ENCODE measurements at places on chromosomes 6 and 20. TPM values are rescaled to one million over a fixed set of nuclear protein-coding genes. Genes with fewer than 3 reads are reported as not detected.

The OXT gene
- polyA plus RNA-seq: not detected

The BCL2L1 gene
- polyA plus RNA-seq: 40.8 TPM

The HSPA1L gene
- 0.46 TPM for polyA plus RNA-seq

The RAET1L gene
- not detected for polyA plus RNA-seq

The HELZ2 gene
- 6.5 TPM for polyA plus RNA-seq

The HUS1B gene
- 0.12 TPM for polyA plus RNA-seq

The DLK2 gene
- 0.30 TPM for polyA plus RNA-seq

The CLPSL2 gene
- 2.5 TPM for polyA plus RNA-seq

The PRKN gene
- polyA plus RNA-seq: 7.2 TPM

The BACH2 gene
- polyA plus RNA-seq: 1.1 TPM

The MAPK13 gene
- polyA plus RNA-seq: 20.2 TPM

The THEMIS gene
- 0.05 TPM for polyA plus RNA-seq

- H3K4me1 ChIP-seq: no peaks in the 10 kb centered on the region
- H3K36me3 ChIP-seq: no peaks in the 10 kb centered on the region
- no peaks in the 10 kb centered on the region for H3K27me3 ChIP-seq
- no peak overlapping the region for H3K4me3 ChIP-seq
- no peak for DNase-seq
These were observed 142.2 kb upstream of the SAMD5 start for GRCh38 chr6:147366290-147366689.

DNA sequence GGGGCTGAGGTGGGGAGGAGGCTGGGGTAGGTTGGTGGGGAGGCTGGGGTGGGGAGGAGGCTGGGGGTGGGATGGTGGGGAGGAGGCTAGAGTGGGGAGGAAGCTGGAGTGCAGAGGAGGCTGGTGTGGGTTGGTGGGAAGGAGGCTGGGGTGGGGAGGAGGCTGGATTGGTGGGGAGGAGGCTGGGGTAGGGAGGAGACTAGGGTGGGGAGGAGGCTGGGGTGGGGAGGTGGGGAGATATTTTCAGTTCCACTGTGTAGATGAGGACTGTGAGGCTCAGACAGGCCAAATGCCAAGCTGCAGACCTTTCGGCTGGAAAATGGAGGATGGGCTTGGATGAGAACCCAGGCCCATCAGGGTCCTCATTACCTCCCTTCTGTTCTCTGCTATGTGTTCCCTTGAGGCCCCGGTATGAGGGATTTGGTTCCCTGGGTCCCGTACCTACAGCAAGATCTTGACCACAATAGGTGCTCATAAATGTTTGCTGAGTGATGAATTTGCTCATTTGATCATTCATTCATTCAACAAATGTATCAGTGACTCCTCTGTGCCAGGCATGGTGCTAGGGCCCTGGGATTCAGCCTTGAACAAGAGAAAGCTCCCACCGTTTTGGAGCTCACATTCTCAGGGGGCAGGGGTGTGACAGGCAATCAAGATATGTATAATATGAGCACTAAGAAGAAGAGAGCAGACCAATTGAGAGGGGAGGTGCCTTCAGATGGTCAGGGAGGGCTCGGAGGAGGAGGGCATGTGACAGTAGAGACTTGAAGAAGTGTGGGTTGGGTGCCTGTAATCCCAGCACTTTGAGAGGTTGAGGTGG lies 36.1 kb upstream of the NOL4L start:
- H3K36me3 ChIP-seq: no peaks in the 10 kb centered on the region
- H3K27ac ChIP-seq: no peak overlapping the region
- DNase-seq: no peak
- H3K4me1 ChIP-seq: no peaks in the 10 kb centered on the region
- H3K27me3 ChIP-seq: no peaks in the 10 kb centered on the region

- DNase-seq: peak; percentile 66
- H3K4me3 ChIP-seq: no peak overlapping the region
- H3K27me3 ChIP-seq: no peaks in the 10 kb centered on the region
- no peaks in the 10 kb centered on the region for H3K4me1 ChIP-seq
- H3K27ac ChIP-seq: no peak overlapping the region
These were observed 72.5 kb downstream of the B3GAT2 start for GRCh38 chr6:70884074-70884983.

GRCh38 chr20:21029341-21029740 lies 76.8 kb downstream of the LINC00237 start:
- no peak overlapping the region for H3K4me3 ChIP-seq
- H3K36me3 ChIP-seq: no peaks in the 10 kb centered on the region
- DNase-seq: no peak
- no peaks in the 10 kb centered on the region for H3K27me3 ChIP-seq
- H3K4me1 ChIP-seq: no peaks in the 10 kb centered on the region

DNA sequence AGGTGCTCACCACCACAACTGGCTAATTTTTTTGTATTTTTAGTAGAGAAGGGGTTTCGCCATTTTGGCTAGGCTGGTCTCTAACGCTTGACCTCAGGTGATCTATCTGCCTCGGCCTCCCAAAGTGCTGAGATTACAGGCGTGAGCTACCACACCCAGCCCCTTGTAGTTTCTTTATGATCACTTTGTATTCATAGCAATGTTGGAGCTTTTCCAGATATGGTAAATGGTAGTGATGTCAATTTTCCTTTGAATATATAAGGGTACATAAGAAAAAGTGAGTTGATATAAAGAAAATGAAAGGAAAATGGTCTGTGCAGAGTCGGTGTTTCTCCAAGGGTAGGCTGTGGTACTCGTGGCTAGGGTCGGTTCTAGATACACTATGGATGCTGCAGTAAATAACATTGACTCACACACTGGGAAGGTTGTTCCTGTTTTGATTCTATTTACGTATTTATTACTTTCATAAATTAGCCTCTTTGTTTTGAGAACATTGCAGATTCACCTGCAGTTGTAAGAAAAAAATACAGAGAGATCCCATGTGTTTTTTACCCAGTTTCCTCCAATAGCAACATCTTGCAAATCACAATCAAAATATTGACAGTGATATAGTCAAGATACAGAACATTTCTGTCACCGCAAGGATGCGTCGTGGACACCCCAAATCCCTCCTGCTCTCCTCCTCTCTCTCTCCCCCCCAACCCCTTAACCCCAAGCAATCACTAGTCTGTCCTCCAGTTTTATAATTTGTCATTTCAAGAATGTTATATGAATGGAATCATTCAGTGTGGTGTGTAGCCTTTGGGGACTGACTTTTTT lies 2.5 kb downstream of the ZNF831 start:
- no peak overlapping the region for H3K27ac ChIP-seq
- no peak overlapping the region for H3K4me3 ChIP-seq
- H3K27me3 ChIP-seq: no peaks in the 10 kb centered on the region
- H3K4me1 ChIP-seq: no peaks in the 10 kb centered on the region
- DNase-seq: no peak
- H3K36me3 ChIP-seq: no peaks in the 10 kb centered on the region

DNA sequence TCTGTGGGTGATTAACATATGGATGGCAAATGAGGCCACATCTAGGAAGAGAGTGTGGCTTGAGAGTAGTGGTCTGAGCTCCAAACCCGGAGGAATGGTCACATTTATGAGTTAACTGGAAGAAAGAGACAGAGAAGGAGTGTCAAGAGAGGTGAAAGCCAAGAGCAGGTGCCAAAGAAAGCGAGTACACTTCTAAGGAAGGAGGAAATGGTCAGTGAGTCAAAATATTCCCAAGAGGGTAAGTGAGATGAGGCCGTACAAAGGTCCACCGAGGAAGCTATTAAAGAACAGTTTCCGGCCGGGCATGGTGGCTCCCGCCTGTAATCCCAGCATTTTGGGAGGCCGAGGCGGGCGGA lies 104.5 kb upstream of the RNF24 start:
- H3K36me3 ChIP-seq: no peaks in the 10 kb centered on the region
- DNase-seq: no peak
- H3K4me3 ChIP-seq: no peak overlapping the region
- no peaks in the 10 kb centered on the region for H3K27me3 ChIP-seq
- H3K4me1 ChIP-seq: no peaks in the 10 kb centered on the region
- H3K27ac ChIP-seq: no peak overlapping the region

DNA sequence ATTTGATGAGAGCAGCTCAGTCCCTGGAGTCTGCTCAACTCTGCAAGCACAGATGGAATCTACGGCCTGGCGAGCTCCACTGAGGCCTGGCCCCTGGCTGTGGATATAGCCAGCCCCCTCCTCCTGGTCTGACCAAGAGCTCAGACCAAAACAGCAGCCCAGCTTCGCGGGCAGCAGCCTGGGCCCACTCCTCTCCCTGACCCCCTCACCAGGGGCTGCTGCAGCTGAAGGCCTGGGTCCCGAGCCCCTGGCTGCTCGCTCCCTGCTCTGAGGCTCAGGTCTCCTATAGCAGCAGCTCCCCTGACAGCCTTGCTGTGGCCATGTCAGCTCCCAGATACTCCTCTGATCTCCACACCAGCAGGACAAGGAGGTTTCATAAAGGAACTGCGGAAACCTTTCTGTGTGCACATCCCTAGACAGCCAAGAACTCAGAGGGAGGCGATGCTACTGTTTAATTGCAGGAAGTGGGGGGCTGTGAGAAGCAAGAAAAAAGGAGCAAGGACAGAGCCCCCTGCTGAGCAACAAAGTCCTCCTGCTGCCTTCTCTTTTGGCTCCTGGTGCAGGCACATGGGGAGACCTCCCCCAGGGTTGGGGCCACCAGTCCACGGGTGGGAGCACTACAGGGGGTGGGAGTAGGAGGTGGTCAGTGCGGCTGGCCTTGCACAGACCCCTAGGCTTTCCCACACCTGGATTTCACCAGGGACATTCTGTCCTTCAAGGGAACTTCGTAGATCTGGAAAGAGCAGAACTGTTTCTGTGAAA lies 38.7 kb upstream of the CST5 start:
- H3K4me3 ChIP-seq: no peak overlapping the region
- H3K27ac ChIP-seq: no peak overlapping the region
- no peaks in the 10 kb centered on the region for H3K4me1 ChIP-seq
- no peaks in the 10 kb centered on the region for H3K36me3 ChIP-seq
- H3K27me3 ChIP-seq: no peaks in the 10 kb centered on the region

GRCh38 chr20:43383026-43383795 lies 74.5 kb upstream of the SRSF6 start:
- no peak overlapping the region for H3K4me3 ChIP-seq
- H3K4me1 ChIP-seq: no peaks in the 10 kb centered on the region
- no peak for DNase-seq
- no peaks in the 10 kb centered on the region for H3K36me3 ChIP-seq

DNA sequence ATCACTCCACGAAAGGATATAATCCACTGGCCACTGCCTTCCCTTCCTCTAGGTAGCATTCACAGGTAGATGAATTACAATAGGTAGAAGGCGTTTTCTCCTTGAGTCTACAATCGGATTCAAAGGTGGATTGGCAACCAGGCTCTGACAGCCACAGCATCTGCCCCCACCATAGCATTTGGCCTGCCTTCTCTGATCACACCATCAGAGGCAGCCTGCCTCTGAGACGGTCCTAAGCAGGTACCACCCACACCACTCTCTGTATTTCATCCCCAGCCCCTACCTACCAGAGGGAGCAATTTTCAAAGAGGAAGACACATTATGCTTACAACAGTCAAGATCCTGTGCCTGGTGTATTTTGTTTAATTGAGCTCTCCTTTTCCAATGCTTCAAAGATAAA lies 210.5 kb upstream of the SPTLC3 start:
- H3K27ac ChIP-seq: no peak overlapping the region
- no peaks in the 10 kb centered on the region for H3K4me1 ChIP-seq
- H3K27me3 ChIP-seq: no peaks in the 10 kb centered on the region
- H3K36me3 ChIP-seq: no peaks in the 10 kb centered on the region
- no peak for DNase-seq
- no peak overlapping the region for H3K4me3 ChIP-seq

DNA sequence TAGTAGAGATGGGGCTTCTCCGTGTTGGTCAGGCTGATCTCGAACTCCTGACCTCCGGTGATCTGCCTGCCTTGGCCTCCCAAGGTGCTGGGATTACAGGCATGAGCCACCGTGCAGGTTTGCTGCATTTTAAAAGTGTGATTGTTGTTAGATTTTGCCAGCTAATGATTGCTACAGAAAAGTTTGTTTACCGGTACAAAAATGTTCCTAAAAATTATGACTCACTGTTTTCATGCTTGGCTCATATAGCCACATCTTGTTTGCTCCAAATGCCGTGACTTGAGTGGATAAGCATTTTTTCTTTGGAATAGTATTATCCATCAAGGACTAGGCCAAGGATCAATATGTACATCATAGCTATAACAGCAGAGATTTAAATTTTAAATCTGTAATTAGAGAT lies 24.3 kb downstream of the LRRN4 start:
- H3K27ac ChIP-seq: no peak overlapping the region
- H3K36me3 ChIP-seq: no peaks in the 10 kb centered on the region
- no peaks in the 10 kb centered on the region for H3K27me3 ChIP-seq
- no peak for DNase-seq
- peaks cover 9% of the 10 kb centered on the region for H3K4me1 ChIP-seq

GRCh38 chr6:157500022-157500421 lies 119.0 kb downstream of the ZDHHC14 start:
- H3K36me3 ChIP-seq: no peaks in the 10 kb centered on the region
- no peak for DNase-seq
- H3K4me1 ChIP-seq: peaks cover 3% of the 10 kb centered on the region
- no peaks in the 10 kb centered on the region for H3K27me3 ChIP-seq
- no peak overlapping the region for H3K27ac ChIP-seq

DNA sequence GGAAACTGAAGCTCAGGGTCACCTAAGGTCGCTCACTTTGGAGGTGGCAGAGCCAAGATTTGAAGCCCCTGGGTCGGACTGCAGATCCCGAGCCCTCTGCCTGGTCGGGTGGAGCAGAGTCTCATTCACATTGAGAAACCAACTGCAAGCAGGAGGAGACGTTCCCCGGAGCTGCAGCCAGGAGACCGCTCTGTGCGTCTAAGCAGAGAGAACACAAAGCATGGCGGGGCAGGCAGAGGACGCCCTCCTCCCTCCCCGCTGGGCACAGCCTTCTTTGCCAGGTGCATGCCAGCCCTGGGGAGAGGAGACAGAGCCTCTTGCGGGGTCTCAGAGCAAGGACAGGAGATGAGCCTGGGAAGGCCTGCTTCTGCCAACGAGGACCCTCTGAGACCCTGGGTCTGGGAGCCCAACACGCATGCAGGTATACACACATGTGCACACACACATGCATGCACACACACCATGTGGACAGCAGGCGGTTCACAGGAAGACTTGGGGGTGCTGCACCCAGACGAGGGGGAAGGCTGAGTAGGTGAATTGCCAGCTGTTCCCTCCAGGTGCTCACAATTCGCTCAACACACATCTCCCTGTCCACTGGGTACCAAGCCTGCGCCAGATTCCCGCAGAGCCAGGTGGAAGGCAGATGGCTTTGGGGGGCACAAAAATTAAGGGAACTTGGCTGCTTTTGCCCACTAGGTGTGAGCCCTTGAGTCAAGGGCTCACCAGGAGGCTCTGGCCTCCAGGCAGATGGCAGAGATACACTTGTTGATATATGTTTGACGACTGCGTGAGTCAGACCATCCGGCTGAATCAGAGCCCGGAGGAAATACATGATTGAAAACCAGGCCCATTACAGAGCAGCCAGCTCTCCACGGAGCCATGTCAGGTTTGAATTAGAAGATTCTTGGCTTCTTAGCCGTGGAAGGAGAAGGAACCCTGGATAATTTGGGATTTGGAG lies 5.5 kb upstream of the NTSR1 start:
- H3K27ac ChIP-seq: no peak overlapping the region
- H3K4me1 ChIP-seq: no peaks in the 10 kb centered on the region
- H3K4me3 ChIP-seq: no peak overlapping the region
- H3K27me3 ChIP-seq: no peaks in the 10 kb centered on the region
- H3K36me3 ChIP-seq: no peaks in the 10 kb centered on the region
